ENCODE measurements at places on chromosomes 6 and 20.
A peak's percentile ranks its signal among the peaks of the same experiment; 100 is the strongest.

- DNase-seq: no peak
Measured at GRCh38 chr6:149895048-149895590, 2.8 kb downstream of the RAET1E start.

- DNase-seq: no peak
Measured at GRCh38 chr20:55271371-55271770, 733.9 kb downstream of the CBLN4 start.

- no peak for DNase-seq
Measured at GRCh38 chr6:9417400-9417799, 982.1 kb upstream of the SLC35B3 start.

GRCh38 chr20:58558486-58559367 is 43.5 kb upstream of the APCDD1L start:
- no peak for DNase-seq

GRCh38 chr6:736657-737446 is 43.9 kb upstream of the EXOC2 start:
- DNase-seq: no peak

DNA sequence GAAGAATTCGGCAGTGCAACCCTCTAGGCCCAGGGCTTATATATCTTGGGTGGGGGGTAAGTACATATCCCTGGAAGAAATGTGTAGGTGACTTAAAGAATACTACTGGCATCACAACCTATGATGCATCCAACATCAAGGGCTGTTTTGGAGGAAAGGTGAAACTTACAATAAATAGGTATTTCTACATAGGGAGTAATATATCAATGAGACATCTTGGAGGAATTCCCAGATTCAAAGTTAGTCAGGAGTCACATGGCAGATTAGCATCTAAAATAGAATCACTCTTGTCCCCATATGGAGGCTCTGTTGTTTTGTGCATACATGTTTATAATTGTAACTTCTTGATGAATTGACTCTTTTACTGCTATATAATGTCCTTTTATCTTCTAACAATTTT is 375.5 kb downstream of the PAX1 start:
- DNase-seq: no peak

GRCh38 chr6:5672581-5673011 is 334.1 kb downstream of the NRN1 start:
- no peak for DNase-seq

- peak; percentile 61 for DNase-seq
Measured at GRCh38 chr20:62595491-62595890, 46.8 kb upstream of the SLCO4A1 start.

GRCh38 chr6:45212976-45213375 is 115.2 kb upstream of the RUNX2 start:
- no peak for DNase-seq

DNA sequence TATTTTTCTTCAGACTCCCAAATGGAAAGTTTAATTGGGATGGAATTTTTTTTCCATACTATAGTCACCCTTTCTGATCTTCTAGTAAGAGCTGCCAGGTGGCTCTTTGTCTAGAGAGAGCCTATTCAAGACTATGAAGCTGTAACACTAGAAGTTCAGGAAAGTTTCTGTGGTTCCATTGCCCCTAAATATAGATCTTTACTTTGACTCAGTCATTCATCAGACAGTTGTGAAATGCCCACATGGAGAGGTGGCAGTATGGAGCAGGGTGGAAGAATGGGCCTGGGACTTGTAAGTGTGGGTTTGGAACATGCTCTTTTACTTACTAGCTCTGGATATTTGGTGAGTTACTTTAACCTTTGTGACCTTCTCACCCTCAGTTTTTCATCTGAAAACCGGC is 87.8 kb downstream of the CTNNBL1 start:
- peak; percentile 16 for DNase-seq

DNA sequence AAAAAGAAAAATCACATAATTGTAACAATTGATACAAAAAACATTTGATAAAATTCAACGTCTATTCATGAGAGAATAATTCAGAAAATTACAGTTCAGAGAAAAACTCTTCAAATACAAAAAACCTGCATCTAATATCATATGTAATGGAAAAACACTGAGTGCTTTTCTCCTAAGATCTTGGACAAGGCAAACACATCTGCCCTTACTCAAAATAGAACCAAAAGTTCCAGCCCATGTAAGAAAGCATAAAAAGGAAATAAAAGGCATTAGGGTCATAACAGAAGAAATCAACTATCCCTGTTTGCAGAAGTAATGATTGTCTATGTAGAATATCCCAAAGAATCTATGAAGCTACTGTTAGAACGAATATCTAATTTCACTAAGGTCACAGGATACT is 721.4 kb downstream of the RFPL4B start:
- DNase-seq: no peak

GRCh38 chr6:83708970-83709747 is at the start of gene SNAP91:
Gene SNAP91 (minus strand): TSS chr6:83709101. CDS start chr6:83707927, 1,174 bp downstream.
- DNase-seq: no peak

- no peak for DNase-seq
Measured at GRCh38 chr6:1825926-1826325, 216.2 kb downstream of the FOXC1 start.
